ENCODE measurements at places on chromosomes 3 and 15. TPM values are rescaled to one million over a fixed set of nuclear protein-coding genes. Genes with fewer than 3 reads are reported as not detected.
A peak's percentile ranks its signal among the peaks of the same experiment; 100 is the strongest.

DNA sequence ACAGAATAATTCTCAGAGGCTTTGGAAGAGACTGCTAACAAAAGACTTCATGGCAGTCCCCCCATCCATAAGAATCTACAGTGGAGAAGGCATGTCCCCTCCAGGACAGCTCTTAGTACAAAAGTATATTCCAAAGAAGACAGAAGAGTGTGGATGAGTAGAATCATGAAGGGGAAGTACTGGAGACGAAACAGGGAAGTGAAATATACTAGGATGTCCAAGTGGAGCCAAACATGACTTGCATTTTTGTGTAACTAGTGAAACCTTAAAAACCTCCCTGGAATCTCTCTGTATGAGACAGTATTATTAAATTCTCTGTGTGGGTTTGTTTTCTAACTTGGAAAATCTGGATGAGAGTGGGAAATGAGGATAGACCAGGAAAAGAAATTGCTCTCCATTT lies 312.4 kb downstream of the RSL24D1 start:
- no peak overlapping the region for H3K4me3 ChIP-seq
- H3K36me3 ChIP-seq = no peaks in the 10 kb centered on the region
- no peak for DNase-seq

DNA sequence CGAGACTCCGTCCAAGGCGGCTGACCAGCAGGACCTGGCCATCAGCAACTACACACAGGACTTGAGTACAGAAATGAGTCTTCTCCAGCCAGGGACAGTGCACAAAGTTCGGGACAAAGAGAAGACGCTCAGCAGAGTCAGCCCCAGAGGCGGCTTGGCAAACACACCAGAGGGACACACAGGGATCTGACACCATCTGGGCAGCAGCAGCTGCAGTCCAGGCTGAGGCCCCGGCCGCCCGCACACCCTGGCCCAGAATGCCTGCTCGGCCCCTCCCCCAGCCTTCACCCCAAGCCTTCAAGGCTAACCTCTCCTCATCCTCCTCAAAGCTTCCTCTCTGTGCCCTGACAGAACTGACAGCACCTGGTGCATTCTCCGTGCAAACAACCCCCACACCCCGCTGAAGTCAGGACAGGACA lies 61.1 kb downstream of the XXYLT1 start:
- H3K4me3 ChIP-seq = no peak overlapping the region
- no peaks in the 10 kb centered on the region for H3K36me3 ChIP-seq
- peak overlapping the region; percentile 91 for H3K27ac ChIP-seq
- H3K4me1 ChIP-seq = peaks cover 46% of the 10 kb centered on the region
- no peaks in the 10 kb centered on the region for H3K27me3 ChIP-seq
- no peak for DNase-seq

DNA sequence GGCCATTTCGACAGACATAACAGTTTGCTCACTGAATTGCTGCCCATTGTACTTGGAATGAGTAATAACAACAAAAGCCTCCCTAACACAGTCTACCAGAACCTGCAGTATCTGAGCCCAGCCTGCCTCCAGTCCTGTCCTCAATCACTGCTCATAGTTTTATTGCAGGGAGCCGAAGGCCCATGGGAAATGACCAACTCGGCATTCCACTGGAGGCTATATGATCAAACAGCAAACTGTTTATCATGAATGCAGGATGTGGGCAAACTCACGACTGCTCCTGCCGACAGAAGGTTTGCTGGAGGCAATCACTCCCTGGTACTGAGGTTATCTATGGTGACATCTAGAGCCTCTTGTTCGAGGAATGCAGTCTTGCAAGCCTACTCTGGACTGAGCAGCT lies 46.3 kb downstream of the LSM3 start:
- H3K36me3 ChIP-seq = no peaks in the 10 kb centered on the region
- H3K27ac ChIP-seq = peak overlapping the region; percentile 25
- DNase-seq = no peak
- H3K4me1 ChIP-seq = no peaks in the 10 kb centered on the region

- DNase-seq = no peak
- peaks cover 1% of the 10 kb centered on the region for H3K36me3 ChIP-seq
- peak overlapping the region; percentile 77 for H3K27ac ChIP-seq
- H3K27me3 ChIP-seq = no peaks in the 10 kb centered on the region
Measured at GRCh38 chr15:65183865-65184159, 1.3 kb downstream of the CLPX start.

DNA sequence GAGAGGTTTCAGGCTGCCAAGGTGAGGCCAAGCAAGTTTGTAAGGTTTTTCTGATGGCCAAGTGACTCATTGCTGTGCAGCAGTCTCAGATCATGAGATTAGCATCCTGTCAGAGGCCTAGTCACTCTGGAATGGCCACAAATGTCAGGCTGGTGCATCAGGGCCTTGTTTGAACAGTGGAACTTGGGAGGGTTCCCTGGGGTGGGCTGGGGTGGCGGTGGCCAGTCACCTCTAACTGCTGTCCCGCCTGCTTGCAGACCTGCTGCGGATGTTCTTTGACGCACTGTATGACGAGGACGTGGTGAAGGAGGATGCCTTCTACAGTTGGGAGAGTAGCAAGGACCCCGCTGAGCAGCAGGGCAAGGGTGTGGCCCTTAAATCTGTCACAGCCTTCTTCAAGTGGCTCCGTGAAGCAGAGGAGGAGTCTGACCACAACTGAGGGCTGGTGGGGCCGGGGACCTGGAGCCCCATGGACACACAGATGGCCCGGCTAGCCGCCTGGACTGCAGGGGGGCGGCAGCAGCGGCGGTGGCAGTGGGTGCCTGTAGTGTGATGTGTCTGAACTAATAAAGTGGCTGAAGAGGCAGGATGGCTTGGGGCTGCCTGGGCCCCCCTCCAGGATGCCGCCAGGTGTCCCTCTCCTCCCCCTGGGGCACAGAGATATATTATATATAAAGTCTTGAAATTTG lies 2.8 kb upstream of the FAM131A start:
- no peaks in the 10 kb centered on the region for H3K27me3 ChIP-seq
- H3K27ac ChIP-seq = peak overlapping the region; percentile 96
- peaks cover 79% of the 10 kb centered on the region for H3K4me1 ChIP-seq

DNA sequence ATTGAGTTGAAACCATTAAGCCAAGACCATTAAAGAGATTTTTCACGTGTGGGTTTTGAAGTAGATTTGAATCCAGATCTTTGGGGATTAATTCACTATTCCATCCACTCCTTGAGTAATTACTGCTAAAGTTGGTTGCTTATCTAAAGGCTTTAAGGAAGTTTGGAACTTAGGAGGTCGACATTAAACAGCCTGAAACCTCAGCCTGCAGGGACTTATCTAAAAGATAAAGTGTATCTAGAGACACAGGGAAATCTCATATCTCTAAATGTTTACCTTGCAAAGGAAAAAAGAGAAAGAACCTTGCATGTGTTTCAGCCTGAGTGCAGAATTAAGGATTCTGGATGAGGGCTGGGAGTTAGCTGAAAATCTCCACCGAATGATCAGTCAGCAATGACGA lies 158.6 kb downstream of the MEIS2 start:
- no peak overlapping the region for H3K4me3 ChIP-seq
- no peak overlapping the region for H3K27ac ChIP-seq
- peaks cover 4% of the 10 kb centered on the region for H3K4me1 ChIP-seq
- DNase-seq = no peak
- no peaks in the 10 kb centered on the region for H3K27me3 ChIP-seq

DNA sequence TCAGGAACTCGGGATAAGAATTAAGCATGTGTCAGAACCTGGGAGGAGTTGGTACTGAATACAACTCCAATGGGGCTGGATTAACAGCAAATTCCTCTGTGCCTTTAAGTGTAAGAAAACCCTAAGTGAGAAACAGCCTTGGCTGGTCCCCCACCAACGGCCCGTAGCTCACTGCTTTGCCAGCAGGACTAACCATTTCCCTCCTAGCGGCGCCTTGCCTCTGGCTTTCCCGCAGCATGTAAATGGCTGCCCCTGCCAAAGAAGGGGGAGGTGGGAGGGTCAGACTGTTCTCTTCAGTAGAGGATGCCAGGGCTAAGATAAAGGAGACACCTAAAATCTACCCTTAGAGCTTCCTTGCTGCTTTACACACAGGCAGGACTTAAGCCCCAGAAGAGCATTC lies 51.0 kb upstream of the SH3GL3 start:
- no peak overlapping the region for H3K4me3 ChIP-seq
- no peaks in the 10 kb centered on the region for H3K36me3 ChIP-seq
- H3K27me3 ChIP-seq = peaks cover 4% of the 10 kb centered on the region
- no peak overlapping the region for H3K27ac ChIP-seq
- no peaks in the 10 kb centered on the region for H3K4me1 ChIP-seq

DNA sequence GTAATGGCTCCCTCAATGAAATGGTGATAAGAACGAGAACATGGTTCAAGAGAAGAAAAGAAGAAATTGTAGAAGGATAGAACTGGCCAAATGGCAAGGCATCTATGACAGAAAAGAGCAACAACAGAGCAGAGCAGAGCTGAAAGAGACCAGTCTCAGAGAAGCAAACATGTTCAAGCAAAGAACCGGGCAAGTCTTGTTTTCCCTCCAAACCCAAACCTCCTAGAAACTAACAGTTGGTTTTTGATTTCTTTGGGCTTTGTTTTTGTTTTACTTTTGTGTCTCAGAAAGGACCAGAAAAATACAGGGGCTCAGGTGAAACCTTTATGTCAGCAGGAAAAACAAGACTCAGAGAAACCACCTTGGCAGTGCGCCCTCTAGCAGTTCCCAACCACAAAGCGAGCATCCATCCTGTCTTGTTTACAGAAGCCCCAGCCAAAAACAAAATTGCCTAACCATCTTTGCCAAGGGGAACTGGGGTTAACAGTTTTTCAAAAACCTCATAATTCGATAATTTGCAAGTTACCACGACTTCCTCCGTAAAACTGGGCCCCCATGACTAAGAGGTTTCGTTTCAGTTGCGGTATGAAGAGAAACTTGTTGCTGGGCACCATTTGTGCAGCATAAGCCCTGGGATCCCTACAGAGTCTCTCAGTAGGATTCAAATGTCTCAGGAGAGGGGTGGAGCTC lies 159.2 kb upstream of the SLC24A5 start:
- no peak overlapping the region for H3K27ac ChIP-seq
- H3K36me3 ChIP-seq = no peaks in the 10 kb centered on the region
- no peak for DNase-seq
- H3K4me1 ChIP-seq = no peaks in the 10 kb centered on the region

GRCh38 chr3:195260280-195260905 lies 10.6 kb downstream of the XXYLT1 start:
- no peaks in the 10 kb centered on the region for H3K36me3 ChIP-seq
- peak overlapping the region; percentile 76 for H3K4me3 ChIP-seq
- peaks cover 20% of the 10 kb centered on the region for H3K4me1 ChIP-seq
- DNase-seq = no peak

- no peak overlapping the region for H3K4me3 ChIP-seq
- no peak overlapping the region for H3K27ac ChIP-seq
- no peaks in the 10 kb centered on the region for H3K36me3 ChIP-seq
- no peak for DNase-seq
- H3K4me1 ChIP-seq = no peaks in the 10 kb centered on the region
- H3K27me3 ChIP-seq = no peaks in the 10 kb centered on the region
Measured at GRCh38 chr15:71224024-71224423, 108.8 kb downstream of the THSD4 start.

- no peaks in the 10 kb centered on the region for H3K36me3 ChIP-seq
- H3K27ac ChIP-seq = no peak overlapping the region
- H3K4me3 ChIP-seq = no peak overlapping the region
- H3K4me1 ChIP-seq = peaks cover 4% of the 10 kb centered on the region
- H3K27me3 ChIP-seq = peaks cover 13% of the 10 kb centered on the region
- no peak for DNase-seq
Measured at GRCh38 chr15:76178296-76179000, 118.7 kb downstream of the TMEM266 start.

- H3K4me1 ChIP-seq = no peaks in the 10 kb centered on the region
- H3K27ac ChIP-seq = no peak overlapping the region
- H3K36me3 ChIP-seq = no peaks in the 10 kb centered on the region
Measured at GRCh38 chr3:63324621-63325020, 46.5 kb downstream of the SYNPR start.

DNA sequence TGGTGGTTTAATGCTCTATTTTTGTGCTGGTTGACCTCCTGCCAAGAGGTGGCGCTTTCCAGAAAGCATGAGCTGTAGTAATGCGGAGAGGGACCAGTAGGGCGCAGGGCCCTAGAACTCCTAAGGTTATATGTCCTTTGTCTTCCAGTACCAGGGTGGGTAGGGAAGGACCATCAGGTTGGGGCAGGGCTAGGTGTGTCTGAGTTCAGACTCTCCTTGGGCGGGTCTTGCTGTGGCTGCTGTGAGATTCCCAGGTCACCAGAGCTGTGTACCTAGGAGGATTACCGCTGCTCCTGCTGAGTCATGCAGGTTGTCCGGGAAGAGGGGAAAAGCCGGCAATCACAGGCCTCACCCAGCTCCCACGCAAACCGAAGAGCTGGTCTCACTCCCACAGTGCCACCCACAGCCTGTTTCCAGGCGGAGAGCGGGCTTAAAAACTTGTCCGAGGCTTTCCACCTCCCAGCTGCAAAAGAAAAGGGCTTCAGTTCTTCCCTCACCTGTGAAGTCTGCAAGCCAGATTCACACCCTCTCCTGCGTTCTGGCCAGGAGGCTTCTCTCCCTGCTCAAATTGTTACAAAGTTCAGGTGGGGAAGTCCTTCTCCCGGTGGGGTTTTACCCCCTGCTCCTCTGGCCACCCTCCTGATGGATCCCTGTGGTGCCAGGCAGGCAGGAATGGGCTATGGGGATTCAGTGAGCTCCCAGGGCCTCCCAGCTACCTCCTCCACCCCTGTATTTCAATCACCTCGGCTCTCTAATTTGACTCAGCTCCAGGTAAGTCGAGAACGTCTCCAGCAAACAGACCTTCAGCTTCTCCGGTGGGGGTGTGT lies 37.7 kb upstream of the BCHE start:
- H3K36me3 ChIP-seq = no peaks in the 10 kb centered on the region
- H3K27me3 ChIP-seq = no peaks in the 10 kb centered on the region
- H3K4me3 ChIP-seq = no peak overlapping the region
- H3K27ac ChIP-seq = no peak overlapping the region
- DNase-seq = no peak

GRCh38 chr15:70400766-70401541 lies 303.2 kb upstream of the TLE3 start:
- H3K27me3 ChIP-seq = peaks cover 72% of the 10 kb centered on the region
- no peak overlapping the region for H3K4me3 ChIP-seq
- no peak overlapping the region for H3K27ac ChIP-seq
- no peaks in the 10 kb centered on the region for H3K36me3 ChIP-seq
- no peak for DNase-seq

DNA sequence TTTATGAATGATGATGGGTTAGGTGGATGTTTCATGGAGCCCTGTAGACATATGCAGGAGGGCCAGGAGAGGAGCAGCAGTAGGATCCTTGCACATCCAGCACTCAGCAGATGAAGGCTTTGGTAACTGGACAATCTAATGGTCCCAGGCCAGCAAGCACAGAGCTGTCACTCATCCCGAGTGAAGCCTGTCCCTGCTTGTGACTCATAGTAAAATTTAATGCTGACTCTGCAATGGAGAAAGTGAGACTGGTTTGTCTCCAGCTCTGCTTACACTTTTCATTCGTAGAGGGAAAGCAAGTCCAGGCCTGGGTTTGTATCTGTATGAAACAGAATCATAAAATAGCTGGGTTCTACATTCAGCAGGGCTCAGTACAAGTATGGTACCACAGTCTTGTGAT lies 131.7 kb downstream of the DTWD1 start:
- H3K4me3 ChIP-seq = no peak overlapping the region
- H3K27me3 ChIP-seq = no peaks in the 10 kb centered on the region
- DNase-seq = no peak

The CILP gene
- total RNA-seq = 1.1 TPM

The CKMT1A gene
- 1.2 TPM for total RNA-seq

The DGKG gene
- total RNA-seq = 0.64 TPM

The COL6A6 gene
- 0.09 TPM for total RNA-seq

The PLXND1 gene
- 184 TPM for total RNA-seq

The CD86 gene
- not detected for total RNA-seq

All from astrocyte (in vitro differentiated cells and primary cell).